Mucosa of gallbladder (tissue), 1 donor: ENCODE measurements at places on chromosomes 5 and 9. TPM values are rescaled to one million over a fixed set of nuclear protein-coding genes. Genes with fewer than 3 reads are reported as not detected.

GRCh38 chr9:87554976-87555375 is 57.3 kb downstream of the DAPK1 start:
- DNase-seq: no peak

DNA sequence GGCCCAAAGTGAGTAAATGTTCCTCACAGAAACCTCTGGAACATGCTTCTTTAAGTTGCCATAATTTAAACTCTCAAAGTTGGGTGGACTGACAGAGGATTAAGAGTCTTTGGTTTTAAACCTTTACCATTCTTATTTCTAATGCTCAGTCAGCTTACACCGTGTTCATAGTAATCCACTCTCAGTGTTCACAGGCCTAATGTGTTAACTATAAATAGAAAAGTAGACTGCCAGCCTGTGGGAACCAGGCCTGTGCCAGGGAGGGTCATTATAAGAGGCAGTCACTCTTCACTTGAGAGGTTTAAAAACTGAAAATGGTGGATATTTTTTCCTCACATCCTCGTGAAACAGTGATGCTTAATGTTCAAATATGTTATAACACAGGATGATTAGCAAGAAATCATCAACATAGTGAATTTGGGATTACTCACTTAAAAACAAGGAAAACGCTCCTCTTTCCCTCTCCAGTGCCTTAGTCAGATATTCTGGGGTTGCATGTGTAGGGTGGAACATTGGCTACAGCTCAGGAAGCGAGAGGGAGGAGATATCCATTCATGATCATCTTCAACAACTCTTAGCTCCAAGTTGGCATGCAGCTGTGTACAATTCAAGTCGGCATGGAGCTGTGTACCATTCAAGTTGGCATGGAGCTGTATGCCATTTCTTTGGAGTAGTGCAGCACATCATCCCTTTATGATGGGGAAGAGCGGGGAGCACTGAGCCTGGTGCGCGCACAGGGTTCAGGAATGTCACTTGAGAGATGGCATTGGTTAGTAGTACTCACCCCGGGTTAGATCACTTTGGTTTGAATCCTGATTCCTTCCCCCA is 65.8 kb downstream of the KIAA1958 start:
- no peak for DNase-seq

DNA sequence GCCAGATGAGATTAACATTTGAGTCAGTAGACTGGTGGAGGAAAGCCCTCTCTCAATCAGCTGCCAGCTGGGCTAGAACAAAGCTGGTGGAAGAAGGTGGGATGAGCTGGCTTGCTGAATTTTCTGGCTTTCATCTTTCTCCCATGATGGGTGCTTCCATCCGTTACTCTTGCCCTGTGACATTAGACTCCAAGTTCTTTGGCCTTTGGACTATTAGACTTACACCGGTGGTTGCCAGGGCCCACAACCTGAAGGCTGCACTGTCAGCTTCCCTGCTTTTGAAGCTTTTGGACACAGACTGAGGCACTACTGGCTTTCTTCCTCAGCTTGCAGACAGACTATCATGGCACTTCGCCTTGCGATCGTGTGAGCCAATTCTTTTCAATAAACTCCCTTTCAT is 642.7 kb downstream of the TAF11L14 start:
- no peak for DNase-seq

- no peak for DNase-seq
Measured at GRCh38 chr9:72817413-72817812, 135.4 kb downstream of the ALDH1A1 start.

GRCh38 chr9:14452539-14452938 is 138.6 kb upstream of the NFIB start:
- DNase-seq: no peak

GRCh38 chr9:108117795-108118194 is 628.2 kb upstream of the KLF4 start:
- DNase-seq: no peak

GRCh38 chr5:111997711-111998110 is 240.7 kb upstream of the NREP start:
- peak; percentile 14 for DNase-seq

GRCh38 chr9:131781069-131781468 is 41.2 kb upstream of the RAPGEF1 start:
- DNase-seq: no peak

- DNase-seq: no peak
Measured at GRCh38 chr9:5832071-5832537, 813 bp downstream of the ERMP1 start.

DNA sequence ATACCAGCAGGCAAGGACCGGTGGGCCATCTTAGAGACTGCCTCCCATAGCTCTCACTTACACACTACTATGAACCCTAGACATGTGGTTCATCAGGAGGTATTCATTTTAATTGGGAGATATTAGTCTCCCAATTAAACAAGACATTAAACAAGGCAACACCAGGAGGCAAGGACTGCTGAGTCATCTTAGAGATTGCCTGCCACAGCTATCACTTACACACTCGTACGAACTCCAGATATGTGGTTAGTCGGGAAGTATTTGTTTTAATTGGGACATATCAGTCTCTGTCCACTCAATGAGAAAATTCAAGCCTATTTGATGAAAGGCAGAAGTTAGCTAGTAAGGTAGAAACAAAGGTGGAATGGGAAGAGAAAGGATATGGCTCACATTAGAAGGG is 343.9 kb downstream of the NFIB start:
- no peak for DNase-seq

- DNase-seq: no peak
Measured at GRCh38 chr5:77285251-77285841, 74.9 kb downstream of the PDE8B start.

- no peak for DNase-seq
Measured at GRCh38 chr9:133476941-133477340, 2.0 kb downstream of the SLC2A6 start.

DNA sequence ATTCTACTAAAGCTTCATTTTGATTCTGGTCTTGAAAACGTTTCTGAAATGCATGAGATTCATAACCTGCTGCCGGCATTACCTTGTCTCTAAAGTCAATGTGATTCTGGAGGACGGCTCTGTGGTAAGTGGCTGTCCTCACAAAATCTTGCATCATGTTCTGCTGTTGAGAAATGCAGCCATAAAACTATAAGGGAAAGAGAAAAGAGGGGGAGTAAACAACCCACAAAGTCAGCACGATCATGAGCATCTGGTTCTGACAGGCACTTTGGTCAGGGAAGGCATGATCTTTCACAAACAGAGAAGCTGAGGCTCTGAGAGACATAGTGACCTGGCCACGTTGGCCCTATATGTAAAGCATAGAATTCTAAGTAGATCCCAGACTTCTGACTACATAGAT is 168.9 kb upstream of the PUM3 start:
- no peak for DNase-seq

DNA sequence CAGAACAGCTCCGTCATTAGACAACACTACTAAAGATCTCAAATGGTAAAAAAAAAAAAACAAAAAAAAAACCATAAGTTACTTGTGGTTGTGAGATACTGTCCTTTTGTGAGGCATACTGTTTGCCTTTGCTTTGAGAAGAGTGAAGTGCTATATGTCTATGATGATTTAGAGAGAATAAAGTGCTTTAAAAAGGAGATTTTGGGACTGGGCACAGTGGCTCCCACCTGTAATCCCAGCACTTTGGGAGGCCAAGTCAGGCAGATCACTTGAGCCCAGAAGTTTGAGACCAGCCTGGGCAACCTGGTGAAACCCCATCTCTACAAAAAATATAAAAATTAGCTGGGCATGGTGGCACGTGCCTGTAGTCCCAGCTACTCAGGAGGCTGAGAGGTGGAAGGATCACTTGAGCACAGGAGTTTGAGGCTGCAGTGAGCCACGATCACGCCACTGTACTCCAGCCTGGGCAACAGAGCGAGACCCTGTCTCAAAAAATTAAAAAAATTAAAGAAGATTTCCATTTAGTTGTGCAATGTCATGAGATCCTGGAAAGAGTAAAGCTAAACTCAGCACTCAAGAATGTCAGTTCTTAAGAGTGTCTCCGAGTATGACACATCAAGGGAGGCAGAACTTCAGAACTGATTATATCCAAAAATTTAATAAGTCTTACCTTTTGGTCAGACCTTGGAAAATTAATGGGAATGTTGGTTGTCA is 87.3 kb downstream of the PRDM6 start:
- DNase-seq: no peak

DNA sequence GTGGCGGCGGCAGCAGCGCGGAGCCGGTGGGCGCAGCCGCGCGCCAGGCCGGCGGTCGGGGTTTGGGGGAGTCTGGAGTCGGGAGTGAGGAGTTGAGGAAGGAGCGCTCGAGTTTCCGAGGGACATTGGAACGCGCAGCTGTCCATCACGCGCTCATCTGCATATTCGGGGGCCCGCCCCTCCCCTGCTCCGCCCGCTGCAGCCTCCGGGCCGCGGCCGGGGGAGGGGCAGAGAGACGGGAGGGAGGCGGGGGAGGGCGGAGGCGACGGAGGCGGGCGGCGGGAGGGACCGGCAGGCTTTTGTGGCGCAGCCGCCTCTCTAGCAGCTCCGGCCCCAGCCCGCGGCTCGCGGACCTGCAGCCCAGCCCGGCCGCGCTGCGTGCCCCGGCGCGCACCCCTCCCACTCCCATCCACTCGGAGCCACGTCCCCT is at the start of gene IRX2:
Gene IRX2 (minus strand): TSS at position 86 of the 430 bp plus-strand sequence. CDS start 264 bp downstream, outside the sequence.
- peak; percentile 52 for DNase-seq

DNA sequence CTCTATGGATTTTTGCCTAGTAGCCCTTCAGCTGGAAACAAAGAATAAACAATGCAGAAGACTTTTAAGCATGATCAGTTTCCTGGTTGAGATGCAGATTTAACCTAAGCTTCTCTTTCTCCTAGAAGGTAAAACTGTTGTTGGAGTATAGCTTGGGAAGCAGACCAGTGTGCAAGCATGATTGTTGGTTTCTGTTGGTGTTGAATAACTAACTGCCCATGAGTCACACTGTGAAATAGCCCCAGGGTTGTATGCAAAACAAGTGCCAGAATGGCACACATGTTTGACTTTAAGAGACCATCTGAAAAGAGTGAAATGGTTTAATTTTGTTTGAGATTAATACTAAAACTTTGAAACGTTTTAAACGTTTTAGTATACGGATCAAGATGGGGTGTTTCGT is 227.1 kb downstream of the ARHGEF28 start:
- DNase-seq: no peak

- DNase-seq: no peak
Measured at GRCh38 chr5:69129413-69129812, 35.6 kb downstream of the SLC30A5 start.

- DNase-seq: no peak
Measured at GRCh38 chr5:92064993-92065392, 681.9 kb upstream of the ARRDC3 start.

GRCh38 chr5:173697931-173698579 is 81.6 kb upstream of the BOD1 start:
- no peak for DNase-seq

Gene MLANA
- total RNA-seq: not detected

Gene LAMC3
- total RNA-seq: 14.2 TPM

Gene CCDC152
- 2.3 TPM for total RNA-seq

Gene CDH9
- total RNA-seq: not detected

Gene C5orf46
- not detected for total RNA-seq

Gene TMCO6
- 20.6 TPM for total RNA-seq

Gene DIRAS2
- total RNA-seq: 26.3 TPM

Gene GPX3
- 131 TPM for total RNA-seq

Gene DNAJB5
- 19.7 TPM for total RNA-seq
